Fibroblast of lung (primary cell): ENCODE measurements at places on chromosomes 16 and 17. TPM values are rescaled to one million over a fixed set of nuclear protein-coding genes. Genes with fewer than 3 reads are reported as not detected.
A peak's percentile ranks its signal among the peaks of the same experiment; 100 is the strongest.

GRCh38 chr16:69852815-69853214 is 90.7 kb downstream of the WWP2 start:
- DNase-seq: no peak

DNA sequence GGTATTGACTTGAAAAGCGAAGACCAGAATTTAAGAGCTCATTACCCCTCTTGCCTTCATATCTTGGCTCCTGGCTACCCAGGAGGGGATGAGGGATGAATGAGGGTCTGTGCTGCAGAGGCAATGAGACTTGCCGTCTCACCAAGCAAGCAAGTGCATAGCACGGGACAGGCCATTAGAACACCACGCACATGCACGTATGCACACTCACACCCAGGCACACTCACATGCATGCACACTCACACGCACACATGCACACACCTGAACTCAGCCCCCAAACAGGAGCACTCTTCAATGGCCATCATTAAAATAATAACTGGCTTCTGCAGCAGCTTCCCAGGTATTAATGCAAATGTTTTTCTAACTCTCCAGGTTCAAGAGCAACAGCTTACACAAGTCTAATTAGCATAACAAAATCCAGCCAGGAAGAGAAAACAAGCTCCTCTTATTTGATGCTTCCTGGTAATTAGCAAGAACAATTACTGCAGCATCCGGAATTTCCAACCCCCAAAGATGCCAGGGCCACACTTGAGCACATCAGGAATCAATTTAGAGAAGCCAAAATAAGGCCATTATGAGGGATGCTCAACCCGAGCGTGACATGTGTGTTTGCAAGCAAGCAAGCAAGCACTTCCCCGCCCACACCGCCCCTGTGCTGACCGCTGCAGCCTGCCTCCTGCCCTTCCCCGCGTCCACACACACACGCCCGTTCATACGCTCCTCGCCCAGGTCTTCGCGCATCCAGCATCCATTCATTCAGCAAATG is 171.6 kb upstream of the TNRC6C start:
- DNase-seq: peak; percentile 8

DNA sequence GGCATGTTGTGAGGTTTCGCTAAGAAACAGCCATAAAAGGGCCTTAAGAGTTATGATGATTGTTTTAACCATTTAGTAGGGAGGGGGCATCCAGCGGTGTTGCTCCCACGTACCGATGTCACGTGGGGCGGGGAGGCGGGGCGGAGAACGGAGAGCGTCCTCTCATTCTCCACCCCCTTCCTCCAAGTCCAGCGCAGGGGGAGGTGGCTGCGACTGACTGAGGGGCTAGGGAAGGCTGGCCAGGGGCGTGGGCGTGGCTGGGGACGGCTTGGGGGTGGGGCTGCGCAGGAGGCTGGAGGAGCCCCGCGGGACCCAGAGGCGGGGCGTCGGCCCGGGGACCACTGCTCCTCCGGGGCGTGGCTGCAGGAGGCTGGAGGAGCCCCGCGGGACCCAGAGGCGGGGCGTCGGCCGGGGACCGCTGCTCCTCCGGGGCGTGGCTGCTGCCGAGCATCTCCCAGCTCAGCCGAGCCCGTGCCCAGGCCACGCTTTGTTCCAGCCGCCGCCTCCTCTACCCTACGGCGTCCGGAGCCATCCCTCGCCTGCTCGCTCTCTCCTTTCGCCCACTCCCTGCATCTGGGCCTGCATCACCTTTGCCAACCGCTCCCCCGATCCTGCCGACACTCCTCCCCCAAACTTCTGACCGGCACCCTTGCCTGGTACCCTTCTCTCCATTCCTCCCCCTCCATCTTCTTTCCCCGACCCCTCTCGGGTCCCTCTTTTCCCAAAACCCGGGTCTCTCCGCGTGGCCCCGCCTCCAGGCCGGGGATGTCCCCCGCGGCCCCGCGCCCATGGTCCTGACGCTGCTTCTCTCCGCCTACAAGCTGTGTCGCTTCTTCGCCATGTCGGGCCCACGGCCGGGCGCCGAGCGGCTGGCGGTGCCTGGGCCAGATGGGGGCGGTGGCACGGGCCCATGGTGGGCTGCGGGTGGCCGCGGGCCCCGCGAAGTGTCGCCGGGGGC is at the start of gene SARM1:
Gene SARM1, plus strand, starts transcription at position 450 of the 958 bp plus-strand sequence. Its CDS starts 339 bp downstream, at position 789.
- DNase-seq: peak; percentile 90

DNA sequence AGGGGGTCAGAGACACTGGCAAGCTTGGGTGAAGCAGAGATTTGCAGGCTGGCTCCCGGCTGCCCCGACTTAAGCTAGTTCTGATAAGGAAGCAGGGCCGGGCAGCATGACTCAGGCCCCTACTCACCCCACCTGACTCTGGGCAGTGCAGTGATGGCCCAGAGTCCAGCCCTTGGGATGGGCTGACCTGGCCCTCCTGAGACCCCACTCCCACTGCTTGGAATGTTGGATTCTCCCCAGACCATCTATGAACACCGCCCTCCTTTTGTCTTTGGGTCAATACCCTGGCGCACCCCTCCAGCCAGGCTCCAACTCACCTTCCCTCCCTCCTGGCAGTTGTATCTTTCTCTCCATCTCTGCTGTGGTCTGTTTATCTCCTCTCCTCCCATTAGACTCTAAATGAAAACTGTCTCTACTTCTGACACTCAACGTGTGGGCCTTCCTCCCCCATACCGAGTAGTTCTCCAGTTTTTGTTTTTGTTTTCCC is 21.0 kb downstream of the LGALS3BP start:
- DNase-seq: peak; percentile 59

DNA sequence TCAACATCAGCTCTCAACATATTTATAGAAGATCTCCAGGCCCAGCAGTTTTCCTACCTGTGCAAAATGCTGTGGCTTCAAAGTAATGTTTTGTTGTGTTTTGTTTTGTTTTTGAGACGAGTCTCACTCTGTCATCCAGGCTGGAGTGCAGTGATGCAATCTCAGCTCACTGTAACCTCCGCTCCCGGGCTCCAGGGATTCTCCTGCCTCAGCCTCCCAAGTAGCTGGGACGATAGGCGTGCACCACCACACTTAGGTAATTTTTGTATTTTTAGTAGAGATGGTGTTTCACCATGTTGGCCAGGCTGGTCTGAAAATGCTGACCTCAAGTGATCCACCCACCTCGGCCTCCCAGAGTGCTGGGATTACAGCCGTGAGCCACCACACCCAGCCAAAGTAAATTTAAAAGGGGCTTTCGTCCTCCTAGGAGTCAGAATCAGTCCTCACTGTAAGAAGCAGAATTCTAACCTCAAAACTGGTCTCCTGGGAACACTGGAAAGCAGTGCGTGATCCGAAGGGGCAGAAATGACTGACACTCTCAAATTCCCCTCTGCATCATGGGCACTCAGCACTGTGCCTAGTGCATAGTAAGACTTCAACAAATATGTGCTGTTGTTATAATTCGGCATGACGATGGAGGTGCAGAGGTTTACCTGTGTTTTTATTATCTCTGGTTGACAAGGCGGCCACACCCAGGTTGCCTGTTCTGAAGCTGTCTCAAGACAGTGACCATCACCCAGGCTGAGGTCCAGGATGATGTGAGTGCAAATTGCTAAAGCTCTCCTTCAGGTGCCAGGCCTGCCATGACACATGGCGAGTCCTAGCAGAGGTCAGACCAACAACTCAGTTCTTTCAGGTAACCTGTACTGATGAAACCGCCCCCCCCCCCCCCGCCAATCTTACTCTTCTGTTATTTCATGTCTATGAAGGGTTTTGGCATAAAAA is 59.8 kb downstream of the ADCY9 start:
- DNase-seq: no peak

GRCh38 chr17:17938388-17939107 is 33.7 kb downstream of the TOM1L2 start:
- peak; percentile 62 for DNase-seq

DNA sequence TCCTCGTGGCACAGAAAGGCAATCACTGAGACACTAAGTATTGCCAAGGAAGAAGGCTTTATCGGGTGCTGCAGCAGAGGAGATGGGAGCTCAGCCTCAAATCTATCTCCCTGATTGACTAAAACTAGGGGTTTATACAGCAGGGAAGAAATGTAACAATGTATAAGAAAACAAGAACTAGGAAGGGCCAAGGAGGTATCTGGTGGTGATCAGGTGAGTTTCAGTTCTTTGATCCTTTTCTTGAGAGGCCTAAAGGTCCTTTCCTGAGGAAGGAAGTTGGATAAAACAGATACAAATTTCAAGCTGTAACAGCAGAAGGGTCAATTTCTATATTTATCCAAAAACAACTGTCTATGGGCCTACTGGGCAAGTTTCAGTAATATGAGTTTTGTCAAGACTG is 212.4 kb downstream of the COPRS start:
- no peak for DNase-seq

DNA sequence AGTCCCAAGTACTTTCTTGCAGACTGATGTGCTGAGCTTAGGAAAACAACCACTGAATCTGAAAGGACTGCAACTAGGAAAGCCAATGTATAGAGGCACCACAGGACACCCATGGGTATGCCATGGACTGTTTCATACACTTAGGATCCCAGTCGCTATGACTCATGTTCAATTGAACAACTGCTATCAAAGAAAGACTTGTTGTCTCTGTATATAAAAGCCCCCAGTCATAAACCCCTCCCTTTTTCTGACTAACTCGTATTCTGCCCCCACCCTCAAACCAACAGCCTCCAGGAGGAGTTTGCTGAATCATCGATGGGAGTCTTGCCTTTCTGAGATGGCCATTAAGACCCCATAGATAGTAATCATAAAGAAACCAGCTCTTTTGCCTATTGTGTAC is 205.4 kb downstream of the ANKFN1 start:
- DNase-seq: peak; percentile 34

DNA sequence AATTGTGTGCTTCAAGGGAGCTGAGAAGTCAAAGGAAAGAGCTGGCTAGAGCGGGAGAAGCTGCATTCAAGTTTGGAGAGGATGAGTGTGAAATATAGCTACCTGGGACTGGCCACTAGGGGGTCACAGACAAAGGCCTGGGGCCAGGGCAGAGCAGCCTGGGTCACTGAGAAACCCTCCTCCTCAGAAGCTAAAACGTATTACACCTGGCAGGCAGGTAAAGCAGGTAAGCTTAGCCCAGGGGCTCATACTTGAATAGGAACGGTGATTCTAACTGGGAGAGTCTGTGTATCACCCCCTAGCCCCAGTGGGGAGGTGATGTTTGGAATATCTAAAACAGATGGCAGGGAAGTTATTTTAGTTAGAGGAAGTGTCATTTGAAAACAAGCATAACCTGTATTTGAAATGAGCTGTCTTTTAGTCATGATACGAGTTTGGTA is 6.8 kb downstream of the KRT37 start:
- no peak for DNase-seq

DNA sequence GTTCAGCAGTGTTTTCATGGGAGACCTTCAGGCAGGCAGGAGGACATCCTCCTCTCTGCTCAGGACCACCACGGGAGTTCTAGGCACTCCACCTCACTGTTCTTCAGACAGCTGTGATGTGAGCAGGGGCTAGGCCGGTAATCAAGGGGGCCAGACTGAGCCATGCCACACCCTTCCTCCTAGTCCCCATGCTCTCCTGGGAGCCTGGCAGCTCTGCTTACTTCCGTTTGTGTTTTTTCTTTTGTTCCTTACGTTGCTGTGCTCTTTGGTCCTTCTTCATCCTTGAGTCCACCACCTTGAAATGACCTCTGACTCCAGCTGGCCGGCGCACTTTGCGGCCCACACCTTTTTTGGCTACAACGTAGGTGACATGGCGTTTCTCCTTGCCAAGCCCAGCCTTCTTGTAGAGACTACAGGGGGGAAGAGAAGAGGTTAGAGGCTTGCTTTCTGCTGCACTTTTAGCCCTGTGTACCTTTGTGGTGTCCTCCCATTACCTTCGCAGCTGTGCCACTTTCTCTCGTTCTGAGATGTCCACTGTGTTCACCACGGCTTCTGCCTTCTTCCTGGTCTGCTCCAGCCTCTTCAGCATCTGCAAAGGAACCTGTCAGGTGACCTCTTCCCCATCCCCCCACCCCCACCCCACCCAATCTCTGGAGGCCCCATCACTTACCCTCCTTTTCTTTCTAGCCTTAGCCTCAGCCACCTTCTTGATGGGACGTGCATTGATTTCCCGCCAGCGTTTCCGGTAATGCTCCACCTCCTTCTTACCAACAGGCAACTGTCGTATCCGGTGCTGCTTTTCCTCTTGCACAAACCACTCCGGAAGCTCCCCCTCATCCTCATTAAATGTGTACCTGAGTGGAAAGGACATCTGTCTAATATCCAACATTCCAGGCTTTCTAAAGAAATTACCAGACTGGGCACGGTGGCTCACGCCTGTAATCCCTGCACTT is 7.4 kb upstream of the PSMC5 start:
- DNase-seq: no peak

DNA sequence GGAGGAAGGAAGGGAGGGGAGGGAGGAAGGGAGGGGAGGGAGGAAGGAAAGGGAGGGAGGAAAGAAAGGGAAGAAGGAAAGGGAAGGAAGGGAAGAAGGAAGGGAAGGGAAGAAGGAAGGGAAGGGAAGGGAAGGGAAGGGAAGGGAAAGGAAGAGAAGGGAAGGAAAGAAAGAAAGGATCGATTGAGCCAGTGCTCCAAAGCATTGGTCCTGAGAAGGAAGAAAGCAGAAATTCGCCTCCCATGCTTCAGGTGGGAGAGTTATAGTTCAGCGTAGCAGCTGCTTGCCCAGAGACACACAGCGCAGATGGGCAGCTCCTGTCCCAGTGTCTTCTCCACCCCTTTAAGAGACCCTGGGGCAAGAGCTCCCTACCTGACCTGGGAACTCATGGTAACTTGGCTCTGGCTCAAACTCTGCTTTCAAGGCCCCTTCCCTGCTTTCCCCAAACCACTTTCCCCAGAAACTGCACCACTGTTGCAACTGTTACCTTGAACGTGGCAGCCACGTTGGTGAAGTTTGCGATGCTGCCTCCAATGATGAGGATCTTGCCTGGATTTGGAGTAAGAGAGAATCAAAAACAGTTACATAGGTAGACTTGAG is 14.4 kb downstream of the ACLY start:
- no peak for DNase-seq

GRCh38 chr17:33342025-33342424 is 48.9 kb upstream of the ASIC2 start:
- DNase-seq: no peak

DNA sequence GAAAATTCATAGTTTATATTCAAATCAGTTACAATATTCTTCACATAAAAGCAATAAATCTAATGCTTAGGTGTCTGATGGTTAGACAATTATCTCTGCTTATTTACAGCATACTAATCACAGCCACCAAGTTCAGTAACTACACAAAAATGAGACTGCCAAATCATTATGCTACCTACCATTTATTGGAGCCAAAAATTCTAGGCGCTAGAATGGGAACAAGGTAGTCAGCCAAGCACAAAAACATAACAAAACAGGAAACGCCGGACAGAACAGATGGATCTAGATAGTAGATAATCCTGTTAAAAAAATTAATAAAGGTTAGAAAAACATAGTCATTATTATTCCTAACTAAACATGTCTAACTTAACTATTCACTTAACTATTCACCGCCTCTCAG is 3.6 kb downstream of the ARL6IP1 start:
- DNase-seq: no peak

FOXN1 gene
- not detected in 2 replicates for polyA plus RNA-seq

TBC1D3K gene
- not detected in 2 replicates for polyA plus RNA-seq
